Fibroblast of upper back skin (primary cell): ENCODE measurements at places on chromosomes 4 and X.
A peak's percentile ranks its signal among the peaks of the same experiment; 100 is the strongest.

GRCh38 chrX:1466232-1466661 is 13.5 kb upstream of the ASMTL start:
- no peak for DNase-seq

DNA sequence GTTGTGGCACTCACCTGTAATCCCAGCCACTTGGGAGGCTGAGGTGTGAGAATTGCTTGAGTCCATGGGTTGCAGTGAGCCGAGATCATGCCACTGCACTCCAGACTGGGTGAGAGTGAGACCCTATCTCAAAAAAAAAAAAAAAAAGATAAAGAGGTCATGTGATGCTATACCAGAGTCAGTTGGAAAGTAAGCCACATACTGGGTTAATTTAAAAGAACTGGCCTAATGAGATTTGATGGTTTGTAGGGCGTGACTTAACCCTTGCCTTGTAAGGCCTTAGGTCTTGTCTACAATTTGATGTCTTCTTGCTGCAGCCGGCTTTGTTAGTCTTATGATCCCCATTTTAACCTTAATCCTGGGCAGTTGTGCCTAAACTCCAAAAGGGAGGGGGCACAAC is 5.2 kb downstream of the MGST2 start:
- no peak for DNase-seq

GRCh38 chrX:153685156-153685536 is 2.6 kb upstream of the SLC6A8 start:
- no peak for DNase-seq

GRCh38 chr4:176910646-176911045 is 117.9 kb upstream of the VEGFC start:
- DNase-seq = no peak

- peak; percentile 31 for DNase-seq
Observed at GRCh38 chrX:141733371-141733770, 34.8 kb upstream of the SPANXD start.

DNA sequence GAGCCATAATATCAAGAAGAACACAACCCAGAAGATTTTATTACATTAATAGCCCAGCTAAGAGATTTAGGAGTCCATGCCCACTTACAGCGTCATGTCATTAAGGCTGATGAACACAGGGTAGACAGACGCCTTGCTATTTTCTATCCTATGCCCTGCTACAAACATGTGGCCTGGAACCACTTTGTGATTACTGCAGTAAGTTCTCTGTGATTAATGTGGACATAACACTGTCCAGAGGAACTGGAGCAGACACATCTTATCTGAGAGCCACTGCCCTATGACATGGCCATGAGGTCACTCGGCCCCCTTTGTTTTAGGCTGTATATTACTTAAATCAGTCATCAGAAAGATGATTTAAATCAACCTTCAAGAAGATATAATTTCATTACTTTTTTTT is 211.7 kb downstream of the MAML3 start:
- no peak for DNase-seq

DNA sequence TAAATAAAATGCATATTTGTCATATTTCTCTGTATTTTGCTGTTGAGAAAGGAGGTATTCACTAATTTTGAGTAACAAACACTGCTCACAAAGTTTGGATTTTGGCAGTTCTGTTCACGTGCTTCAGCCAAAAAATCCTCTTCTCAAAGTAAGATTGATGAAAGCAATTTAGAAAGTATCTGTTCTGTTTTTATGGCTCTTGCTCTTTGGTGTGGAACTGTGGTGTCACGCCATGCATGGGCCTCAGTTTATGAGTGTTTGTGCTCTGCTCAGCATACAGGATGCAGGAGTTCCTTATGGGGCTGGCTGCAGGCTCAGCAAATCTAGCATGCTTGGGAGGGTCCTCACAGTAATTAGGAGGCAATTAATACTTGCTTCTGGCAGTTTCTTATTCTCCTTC is 3.3 kb downstream of the HTT start:
- no peak for DNase-seq

GRCh38 chrX:17931855-17932254 is 70.8 kb upstream of the RAI2 start:
- DNase-seq = no peak

- DNase-seq = no peak
Observed at GRCh38 chrX:38313190-38313589, 14.1 kb downstream of the RPGR start.

- DNase-seq = no peak
Observed at GRCh38 chr4:76690906-76691275, 207.1 kb downstream of the SOWAHB start.

GRCh38 chr4:11416071-11416766 is 12.5 kb downstream of the HS3ST1 start:
- DNase-seq = no peak

DNA sequence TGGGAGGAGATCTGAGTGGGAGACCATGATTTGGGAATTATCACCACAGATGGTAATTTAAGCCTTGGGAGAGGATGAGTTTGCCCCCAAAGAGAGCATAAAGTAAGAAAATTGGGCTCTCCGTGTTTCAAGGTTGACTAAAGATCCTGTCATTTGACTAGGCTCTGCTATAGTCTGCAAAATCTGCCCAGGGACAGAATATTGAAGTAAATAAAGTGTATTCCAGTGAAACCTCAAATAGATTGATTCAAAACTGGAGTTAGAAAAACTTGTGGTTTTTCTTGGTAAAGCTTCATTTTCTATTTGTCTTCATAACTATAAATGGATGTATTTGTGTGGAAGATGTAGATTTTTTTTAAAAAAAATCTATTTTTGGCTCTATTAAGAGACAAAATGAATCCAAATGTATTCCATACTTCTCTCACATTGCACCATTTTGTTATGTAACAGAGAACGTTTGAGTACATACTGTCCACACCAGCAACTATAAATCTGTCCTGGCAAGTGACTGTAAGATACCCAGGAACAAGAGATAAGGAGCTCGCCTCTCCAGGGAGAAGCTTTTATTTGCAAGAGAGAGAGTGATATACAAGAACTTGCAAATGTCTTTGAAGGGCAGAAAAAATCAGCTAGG is 170.2 kb downstream of the CBR4 start:
- no peak for DNase-seq

DNA sequence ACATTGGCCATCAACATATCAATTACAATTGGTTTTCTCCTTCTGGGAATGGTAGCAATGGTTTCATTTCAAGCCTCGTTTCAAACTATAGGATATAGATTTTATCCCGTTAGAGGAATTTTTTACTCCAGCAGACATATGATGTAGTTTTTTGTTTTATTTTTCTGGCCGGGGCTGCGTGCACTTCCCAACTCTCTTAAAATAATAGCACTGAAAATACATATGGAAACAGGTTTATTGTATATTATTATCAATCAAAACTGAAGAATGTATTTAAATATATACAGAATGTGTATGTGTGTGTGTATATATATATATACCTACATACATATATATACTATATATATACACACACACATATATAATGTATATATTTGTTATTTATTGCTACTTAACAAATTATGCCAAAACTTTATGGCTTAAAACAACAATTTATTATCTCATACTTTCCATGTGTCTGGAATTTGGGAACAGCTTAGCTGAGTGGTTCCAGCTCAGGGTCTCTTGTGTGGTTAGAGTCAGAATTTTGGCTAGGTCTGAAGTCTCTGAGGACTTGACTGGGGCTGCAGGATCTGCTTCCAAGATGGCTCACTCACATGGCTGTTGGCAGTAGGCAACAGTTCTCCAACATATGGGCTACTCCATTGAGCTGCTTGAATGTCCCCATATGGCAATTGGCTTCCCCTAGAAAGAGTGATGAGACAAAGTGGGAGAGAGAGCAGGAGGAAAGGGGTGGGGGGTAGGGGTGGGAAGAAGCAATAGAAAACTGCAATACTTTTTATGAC is 314.1 kb downstream of the PPP1R2C start:
- no peak for DNase-seq

DNA sequence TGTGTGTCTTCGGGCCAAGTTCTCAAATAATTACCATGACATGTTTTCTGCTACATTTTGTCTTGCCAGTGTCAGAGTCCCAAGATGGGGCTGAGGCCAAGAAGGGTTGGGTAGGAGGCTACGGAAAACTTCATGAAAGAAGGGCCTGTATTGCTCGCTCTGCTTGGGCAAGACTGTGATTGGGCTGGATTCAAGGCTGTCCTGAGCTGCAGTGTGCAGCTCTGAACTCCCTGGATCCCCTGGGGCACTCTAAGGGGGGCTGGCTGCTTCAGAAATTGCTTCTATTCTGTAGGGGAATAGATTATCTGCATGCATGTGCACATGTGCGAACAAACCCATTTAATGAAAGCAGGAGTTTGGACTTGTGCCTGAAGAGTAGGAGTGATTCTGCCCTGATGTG is 13.6 kb downstream of the TSPAN6 start:
- DNase-seq = no peak

GRCh38 chrX:11406109-11406765 is 113.0 kb downstream of the AMELX start:
- peak; percentile 25 for DNase-seq

DNA sequence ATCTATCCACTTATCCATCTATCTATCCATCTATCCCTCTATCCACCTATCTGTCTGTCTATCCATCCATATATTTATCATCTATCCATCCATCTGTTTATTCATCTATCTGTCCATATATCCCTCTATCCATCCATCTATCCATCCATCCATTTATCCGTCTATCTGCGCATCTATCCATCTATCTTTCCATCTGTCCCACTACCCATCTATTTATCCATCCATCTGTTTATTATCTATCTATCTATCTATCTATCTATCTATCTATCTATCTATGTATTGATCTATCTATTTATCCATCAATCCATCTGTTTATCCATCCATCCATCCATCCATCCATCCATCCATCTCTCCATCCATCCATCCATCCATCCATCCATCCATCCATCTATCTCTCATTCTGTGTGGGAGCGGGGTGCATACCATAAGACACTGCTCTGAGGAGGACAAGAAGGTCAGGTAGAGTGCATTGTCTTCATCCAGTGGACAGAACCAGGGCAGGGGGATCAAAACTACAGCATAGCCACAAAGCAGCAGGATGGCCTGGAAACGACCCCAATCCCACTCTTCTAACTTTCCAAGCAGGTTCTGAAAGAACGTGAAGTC is 53.2 kb upstream of the ENPP6 start:
- DNase-seq = no peak

- DNase-seq = no peak
Observed at GRCh38 chr4:37890801-37891259, at the start of gene TBC1D1. Gene TBC1D1, plus strand, starts transcription at chr4:37891084. Its CDS starts 11,012 bp downstream, at chr4:37902096.

DNA sequence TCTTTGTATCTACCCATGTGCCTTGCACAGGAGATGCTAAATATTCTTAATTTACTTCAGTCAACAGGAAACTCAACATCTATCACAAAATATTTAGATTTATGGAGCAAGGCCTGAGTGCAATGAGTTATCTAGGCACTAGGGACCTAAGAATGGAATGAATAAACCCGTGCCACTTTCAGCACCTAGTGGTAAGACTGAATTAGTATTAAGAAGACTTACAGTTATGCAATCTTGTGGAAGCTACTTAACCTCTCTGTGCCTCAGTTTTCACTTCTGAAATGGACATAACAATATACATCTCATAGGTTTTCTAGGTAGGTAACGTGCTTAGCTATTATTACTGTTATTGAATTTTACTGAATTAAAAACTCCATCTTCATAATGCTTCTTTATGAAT is 144.6 kb upstream of the MAP3K15 start:
- no peak for DNase-seq

DNA sequence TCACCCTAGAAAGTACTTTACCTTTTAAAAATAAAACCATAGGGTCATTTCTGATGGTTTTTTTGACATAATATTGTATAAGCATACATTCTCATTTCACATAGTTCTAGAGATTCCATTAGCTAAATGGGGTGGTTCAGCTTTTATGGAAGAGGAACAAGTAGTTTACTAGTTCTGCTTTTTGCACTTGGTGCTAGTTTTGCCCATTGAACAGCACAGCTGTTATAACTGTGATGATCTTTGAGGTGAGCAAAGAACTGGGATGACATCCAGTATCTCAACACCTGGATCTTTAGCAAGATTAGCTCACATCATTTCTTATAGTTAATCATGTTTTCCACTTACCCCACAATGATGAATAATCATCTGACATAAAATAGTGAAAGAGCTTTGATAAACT is 40.9 kb downstream of the MOB1B start:
- no peak for DNase-seq

- DNase-seq = peak; percentile 36
Observed at GRCh38 chr4:80655662-80656061, 320.1 kb downstream of the CFAP299 start.

DNA sequence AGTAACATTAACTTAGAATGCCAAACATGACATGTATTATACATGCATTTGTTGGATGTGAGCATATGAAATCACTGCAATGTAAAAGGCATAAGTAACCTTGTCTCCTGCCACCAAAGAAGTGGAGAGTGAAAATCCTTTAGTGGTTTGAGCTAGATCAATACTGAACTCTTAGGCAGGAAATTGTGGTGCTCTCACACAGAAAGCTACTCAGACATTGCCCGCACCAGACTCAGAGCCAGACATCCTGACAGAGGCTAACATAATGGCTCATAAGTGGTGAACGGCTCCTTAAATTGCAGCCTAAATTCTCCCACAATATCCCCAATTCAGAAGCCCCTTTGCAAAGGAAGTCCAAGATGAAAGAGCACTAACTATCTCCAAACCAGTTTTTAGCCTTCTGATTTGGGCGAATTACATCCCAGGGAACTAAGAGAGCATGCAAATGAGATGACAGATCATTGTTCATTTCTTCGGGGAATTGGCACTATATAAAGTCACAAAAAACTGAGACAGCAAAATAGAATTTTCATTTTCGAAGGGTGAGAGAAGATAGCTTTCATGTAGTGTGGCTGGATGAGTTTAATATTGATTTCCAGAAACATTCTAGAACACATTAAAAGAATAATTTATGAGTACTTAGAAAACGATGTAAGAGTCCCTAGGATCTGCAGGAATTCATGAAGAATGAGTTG is 233.6 kb upstream of the RPS6KA3 start:
- DNase-seq = no peak

GRCh38 chrX:34918856-34919255 is 23.7 kb upstream of the FAM47B start:
- peak; percentile 67 for DNase-seq

GRCh38 chrX:41335958-41336331 is 2.0 kb downstream of the DDX3X start:
- DNase-seq = peak; percentile 55

DNA sequence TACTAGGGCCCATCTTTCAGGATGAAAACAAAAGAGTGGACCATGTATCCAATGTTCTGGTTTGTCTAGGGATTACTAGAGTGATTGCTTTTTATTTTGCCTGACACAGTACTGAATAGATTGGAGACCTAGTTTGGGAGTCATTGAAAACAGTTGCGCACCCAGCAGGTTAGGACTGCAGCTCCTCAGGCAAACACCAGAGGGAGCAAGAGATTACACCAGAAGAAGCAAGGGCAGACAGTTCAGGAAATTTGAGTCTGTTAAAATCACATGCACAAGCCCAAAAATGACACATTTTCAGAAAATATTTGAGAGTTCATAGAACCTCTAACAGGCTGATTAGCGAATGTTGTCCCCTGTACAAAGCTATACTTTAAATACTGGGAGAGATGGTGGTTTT is 55.6 kb downstream of the CYLC1 start:
- DNase-seq = no peak

- DNase-seq = no peak
Observed at GRCh38 chrX:64186974-64187761, 18.3 kb downstream of the AMER1 start.

GRCh38 chrX:7085879-7086278 is 61.6 kb upstream of the STS start:
- no peak for DNase-seq

GRCh38 chr4:102338405-102338804 is 6.9 kb downstream of the SLC39A8 start:
- DNase-seq = no peak

GRCh38 chr4:61407642-61408618 is 207.8 kb downstream of the ADGRL3 start:
- DNase-seq = no peak

- no peak for DNase-seq
Observed at GRCh38 chrX:104679175-104679574, 113.2 kb downstream of the IL1RAPL2 start.
